ENCODE measurements at places on chromosomes 11 and 22.

DNA sequence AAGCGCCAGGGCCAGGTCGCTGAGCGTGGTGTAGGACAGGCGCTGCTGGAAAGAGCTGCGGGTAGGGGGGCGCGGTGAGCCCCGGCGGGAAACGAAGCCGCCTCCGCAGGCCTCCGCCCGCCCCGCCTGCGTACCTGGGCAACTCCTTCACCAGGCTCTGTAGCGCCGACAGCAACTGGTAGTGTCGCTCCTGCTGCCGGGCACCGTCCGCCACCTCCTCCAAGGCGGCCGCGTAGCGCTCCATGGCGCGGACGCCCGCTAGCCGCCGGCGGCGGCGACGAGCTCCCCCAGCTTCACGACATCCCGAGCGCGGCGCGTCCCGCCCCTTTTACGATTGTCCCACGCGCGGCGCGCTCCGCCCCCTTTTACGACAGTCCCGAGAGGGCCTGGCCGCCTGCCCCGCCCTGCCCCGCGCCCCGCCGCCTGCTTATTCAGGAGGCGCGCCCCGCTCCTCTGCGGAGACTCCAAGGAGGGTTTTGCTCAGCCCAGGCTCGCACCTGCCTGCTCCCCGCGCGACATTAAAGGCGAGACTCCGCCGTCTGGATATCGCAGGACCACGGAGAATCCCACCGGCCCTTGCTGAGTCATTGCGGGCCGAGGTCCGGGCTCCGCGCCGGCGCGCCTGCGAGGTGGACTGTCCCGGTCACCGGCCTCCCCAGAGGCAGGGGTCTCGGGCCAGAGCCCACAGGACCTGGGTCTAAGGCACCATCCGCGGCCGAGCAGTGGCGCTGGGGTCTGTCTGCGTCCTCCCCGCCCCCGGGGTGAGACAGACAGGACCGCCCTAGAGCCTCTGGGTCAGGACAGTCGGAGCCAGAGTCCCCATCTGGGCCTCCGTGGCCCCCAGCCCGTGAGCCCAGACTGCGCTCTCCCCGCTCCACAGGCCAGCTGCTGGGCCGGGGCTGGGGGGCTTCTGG, at the start of gene DGCR6L:
Gene DGCR6L, minus strand, starts transcription at position 316 of the 914 bp plus-strand sequence. Its CDS starts 72 bp downstream, at position 244.
- DNase-seq, result peak; percentile 94

DNA sequence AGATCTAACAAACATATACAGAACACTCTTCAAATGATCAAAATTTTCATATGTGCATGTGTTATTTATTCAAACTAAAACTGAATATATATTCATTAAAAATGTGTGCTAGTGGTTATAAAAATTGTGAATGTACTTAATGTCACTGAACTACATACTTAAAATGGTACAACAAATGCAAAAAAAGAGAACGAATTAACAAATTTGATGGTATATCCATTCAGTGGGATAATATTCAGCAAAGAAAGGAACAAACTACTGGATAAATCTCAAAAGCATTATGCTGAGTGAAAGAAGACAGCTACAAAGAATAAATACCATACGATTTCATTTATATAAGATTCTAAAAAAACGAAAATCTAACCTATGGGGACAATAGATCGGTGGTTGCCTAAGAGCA, 64.1 kb downstream of the NARS2 start:
- DNase-seq, result no peak

- DNase-seq, result no peak
These were observed 2302.2 kb upstream of the RAG2 start for GRCh38 chr11:38900211-38900610.

- no peak for DNase-seq
These were observed 5.6 kb downstream of the CCDC82 start for GRCh38 chr11:96384156-96384555.

GRCh38 chr22:37518509-37519267, 527 bp downstream of the CARD10 start:
- DNase-seq, result no peak

GRCh38 chr11:23555085-23555484, 694.8 kb upstream of the CCDC179 start:
- DNase-seq, result peak; percentile 79

DNA sequence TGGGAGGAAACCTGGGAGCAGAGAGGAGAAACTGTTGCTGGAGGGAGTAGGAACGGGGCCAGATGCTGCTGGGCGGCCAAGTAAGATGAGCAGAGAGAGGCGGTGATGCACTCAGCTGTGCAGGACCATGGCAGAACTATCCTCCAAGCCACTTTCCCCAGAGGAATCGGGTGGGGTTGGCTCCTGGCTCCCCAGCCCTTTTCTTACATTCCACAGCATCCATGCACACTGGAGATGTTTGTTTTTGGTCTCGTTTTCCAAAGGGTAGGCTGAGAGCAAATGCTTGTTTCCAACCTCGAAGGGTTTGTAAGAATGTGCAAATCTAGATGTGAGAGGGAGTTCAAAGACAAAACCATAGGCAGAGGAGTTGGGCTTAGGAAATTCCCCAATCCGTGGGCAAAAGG, 73.2 kb downstream of the DBX1 start:
- no peak for DNase-seq

DNA sequence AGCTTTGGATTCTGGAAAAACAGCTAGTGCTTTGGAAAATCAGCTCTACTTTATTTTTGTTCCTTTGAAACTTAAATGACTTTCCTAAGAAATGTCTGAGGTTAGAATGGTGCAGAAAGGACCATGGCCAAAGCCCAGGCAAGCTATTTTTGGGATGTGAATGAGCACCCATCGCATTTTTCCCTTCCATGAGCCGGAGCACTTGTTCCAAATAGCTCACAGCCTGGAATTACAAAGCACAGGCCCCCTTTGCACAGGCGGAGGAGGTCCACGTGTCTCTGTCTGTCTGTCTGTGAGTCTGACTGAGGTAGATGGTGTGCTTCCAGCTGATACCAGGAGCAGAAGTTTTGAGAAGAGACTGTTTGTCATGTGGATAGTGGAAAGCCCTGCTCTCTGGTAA, 50.7 kb downstream of the MICAL2 start:
- DNase-seq, result no peak

DNA sequence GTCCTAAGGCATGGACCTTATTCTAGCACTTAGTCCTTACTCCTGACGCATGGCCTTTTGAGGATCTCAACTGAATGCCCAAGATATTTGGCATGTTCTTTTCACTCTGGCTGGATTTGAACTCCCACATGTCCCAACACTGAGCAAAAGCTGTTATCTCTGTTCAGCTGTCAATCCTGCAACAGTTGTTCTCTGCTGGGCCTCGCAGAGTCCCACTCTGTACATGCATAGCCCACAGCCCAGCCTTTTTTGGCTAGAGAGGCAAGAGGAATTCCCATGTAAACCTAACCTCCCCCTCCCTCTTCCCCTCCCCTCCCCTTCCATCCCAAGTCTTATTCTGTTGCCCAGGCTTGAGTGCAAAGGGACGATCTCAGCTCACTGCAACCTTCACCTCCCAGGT, 21.8 kb upstream of the DRG1 start:
- no peak for DNase-seq

DNA sequence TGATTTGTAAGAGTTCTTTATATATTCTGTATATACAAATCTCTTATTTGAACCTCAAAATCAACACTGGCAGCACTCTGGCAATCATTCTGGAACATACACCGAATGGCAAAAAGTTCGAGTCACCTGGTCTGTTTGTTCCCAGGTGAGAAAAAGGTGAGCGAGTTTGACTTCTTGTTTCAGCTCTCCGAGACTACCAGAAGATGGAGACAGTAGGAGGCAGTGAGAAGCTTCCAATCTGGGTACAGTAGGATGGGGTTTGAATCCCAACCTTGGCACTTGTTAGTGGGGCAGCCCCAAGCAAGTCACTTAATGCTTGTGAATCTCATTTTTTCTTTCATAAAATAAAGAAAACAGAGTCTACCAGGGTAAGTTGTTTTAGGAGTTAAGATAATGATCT, 76.4 kb downstream of the C2CD3 start:
- DNase-seq, result no peak

GRCh38 chr11:32429477-32429876, 5.9 kb downstream of the WT1 start:
- no peak for DNase-seq

DNA sequence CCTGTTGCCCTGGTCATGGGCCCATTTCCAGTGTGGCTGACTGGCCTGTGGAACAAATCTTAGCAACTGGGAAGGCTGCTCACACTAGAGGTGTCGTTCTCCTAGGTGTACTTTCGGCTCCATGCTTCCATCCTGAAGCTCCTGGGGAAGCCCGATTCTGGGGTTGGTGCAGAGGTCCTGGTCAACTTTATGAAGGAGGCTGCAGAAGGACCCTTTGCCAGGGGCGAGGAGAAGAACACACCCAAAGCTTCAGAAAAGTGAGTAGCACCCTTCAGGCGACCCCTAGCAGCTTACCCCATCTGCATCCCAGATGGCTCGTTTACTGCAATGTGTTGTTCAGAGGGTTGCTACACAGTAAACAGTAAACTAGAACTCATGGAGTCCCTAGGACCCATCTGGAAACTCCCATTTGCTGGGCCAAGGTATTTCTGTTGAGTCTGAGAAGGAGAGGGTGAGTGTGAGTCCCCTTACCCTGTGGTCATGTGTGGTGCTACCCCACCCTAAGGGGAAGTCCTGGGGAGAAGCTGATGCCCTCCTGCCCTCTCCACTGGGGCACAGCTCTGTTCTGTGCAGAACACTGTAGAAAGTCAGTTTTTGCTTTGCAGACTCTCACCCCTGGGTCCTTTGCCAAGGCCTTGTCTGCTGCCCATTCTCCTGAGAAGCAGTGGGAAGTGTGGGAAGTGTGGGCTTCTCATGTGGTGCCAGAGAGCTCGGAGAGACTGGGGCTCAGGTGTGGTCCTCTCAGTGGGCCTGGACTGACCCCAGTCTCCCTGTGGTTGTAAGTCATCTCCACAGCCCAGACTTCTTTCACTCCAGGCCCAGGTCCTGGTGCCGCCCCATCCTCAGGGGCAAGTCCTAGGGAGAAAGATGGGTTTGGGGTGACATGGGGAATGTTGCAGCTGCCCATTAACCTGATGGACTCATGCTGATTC, 85.0 kb downstream of the CABIN1 start:
- DNase-seq, result no peak

DNA sequence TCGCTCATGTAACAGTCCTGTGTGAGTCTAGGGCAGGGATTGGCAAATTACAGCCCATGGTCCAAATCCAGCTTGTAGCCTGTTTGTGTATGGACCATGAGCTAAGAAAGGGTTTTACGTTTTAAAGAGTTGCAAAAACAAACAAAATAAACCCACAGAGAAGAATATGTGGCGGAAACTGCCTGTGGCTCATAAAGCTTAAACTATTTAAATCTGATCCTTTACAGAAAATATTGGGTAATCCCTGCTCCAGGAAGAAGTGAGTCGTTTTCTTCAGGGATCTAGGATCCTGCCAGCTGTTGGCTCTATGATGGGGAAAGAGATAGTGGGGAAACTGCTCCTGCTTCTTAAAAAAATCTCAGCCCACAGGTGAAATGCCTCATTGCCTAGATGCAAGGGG, 3.4 kb upstream of the OR6Q1 start:
- DNase-seq, result peak; percentile 17

GRCh38 chr11:69924308-69925161, 105.3 kb upstream of the FGF3 start:
- DNase-seq, result no peak

GRCh38 chr11:17736930-17737817, 2.6 kb downstream of the KCNC1 start:
- no peak for DNase-seq

DNA sequence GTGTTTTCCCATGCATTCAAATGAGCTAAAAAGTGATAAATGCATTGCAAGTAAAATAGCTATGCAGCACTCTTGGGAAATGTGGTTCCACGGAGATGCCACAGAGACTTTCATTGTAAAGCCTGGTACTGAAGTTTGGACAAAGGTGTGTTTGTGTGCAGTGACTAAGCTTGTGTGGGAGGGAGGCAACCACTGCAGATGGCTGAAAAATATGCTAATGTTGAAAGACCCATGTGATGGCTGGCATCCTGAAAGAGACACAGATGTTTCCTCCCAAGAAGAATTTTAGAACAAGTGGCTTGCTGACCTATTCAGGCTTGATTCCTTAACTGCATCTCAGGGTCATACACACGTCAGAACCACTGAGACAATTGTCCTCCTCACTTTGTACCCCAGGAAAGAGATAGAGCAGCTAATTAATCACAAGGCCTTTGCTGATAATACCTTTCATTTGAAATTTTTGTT, 73.8 kb downstream of the FAM76B start:
- no peak for DNase-seq

- DNase-seq, result peak; percentile 52
These were observed 44.0 kb upstream of the AKIP1 start for GRCh38 chr11:8867035-8867434.

DNA sequence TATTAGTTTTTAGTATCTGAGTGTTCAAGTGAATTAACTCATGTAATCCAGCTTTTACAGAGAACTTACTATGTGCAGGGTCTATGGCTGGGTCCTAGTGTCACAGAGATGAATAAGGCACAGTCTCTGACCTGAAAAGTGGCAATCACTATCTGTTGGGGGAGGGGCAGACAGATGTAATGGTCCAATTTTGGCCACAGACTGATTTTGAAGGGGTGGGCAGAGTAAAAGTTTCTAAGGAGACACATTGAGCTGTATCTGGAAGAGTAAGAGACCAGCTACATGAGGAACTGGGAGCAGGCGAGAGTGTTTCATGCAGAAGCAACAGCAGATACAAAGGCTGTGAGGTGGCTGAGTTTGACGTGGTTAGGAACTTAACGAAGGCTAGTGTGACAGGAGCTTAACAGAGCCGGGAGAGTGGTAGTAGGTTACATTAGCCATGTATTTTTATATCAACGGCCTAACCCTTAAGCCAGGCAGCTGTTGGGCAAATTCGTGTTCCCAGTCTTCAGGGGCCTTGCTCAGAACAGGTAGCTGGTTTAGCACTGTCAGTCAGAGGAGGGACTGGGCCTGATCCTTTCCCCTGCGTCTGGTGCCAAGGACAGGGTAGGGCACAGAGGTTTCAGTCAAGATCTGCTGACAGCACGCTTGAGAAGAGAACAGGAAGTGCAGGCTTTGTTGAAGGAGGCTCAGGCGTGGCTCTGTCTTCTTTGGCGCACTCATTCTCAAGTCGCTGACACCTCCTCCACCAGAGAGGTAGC, 1.4 kb upstream of the STIM1 start:
- no peak for DNase-seq

DNA sequence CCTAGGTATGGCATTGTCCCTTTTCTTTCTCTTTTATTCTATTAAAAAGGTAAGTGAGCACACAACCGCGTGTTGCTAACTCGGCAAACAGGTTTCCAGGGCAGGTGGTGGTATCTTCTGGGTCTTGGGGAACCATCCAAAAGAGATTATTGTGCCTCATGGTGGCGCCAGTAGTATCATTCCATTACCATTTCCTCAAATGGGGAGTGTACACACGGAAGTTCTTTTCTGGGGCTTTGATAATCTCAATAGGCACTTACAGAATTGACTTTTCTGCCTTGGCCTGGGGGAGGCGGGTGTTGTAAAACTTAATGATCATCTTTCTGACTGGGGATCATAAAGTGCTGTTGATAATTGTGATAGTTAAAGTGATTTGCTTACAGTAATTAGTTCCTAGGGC, 234.1 kb downstream of the KIRREL3 start:
- no peak for DNase-seq

DNA sequence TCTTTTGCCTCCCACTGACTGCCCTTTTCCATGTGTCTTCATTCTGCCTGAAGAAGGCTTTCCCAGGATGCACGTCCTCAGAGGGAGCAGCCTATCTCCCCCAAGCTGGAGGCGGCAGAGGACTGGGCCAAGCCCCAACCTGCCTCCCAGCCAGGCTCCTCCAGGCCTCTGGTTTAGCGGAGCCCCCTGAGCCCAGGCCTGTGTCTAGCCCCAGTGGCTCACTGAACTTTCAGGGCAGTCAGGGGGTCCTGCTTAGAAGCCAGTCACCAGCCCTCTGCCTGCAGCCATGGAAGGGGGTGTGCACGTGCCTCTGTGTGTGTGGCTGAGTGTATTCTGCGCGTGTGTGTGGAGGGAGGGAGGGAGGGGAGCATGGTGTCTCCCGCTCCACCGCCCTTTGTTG, 10.4 kb upstream of the GRK2 start:
- no peak for DNase-seq
